Right forelimb (tissue), 1 donor: ENCODE measurements at places on chromosomes 2 and 18.

- DNase-seq = no peak
Observed at GRCh38 chr2:76478266-76479035, 767.7 kb upstream of the GCFC2 start.

- no peak for DNase-seq
Observed at GRCh38 chr2:29057006-29057405, 17.3 kb downstream of the PCARE start.

- DNase-seq = no peak
Observed at GRCh38 chr2:112602917-112603316, 18.5 kb downstream of the CHCHD5 start.

DNA sequence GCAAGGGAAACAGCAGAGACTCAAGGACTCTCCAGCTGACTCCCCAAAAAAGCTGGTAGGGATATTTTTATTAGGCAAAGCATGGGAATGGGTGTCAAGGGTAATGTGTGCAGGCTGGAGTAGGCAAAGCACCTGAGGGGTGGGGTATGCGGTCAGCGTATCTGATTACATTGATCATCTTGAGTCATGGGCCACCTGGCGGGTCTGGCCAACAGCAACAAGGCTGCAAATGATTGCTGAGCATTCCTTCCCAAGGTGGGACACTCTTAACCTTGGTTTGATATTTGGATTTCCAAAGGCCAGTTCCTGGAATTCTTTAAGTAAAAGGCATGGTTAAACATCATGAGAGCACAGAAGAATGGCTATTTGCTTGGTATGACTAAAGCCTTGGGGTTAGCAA, 32.6 kb upstream of the CCBE1 start:
- DNase-seq = no peak

DNA sequence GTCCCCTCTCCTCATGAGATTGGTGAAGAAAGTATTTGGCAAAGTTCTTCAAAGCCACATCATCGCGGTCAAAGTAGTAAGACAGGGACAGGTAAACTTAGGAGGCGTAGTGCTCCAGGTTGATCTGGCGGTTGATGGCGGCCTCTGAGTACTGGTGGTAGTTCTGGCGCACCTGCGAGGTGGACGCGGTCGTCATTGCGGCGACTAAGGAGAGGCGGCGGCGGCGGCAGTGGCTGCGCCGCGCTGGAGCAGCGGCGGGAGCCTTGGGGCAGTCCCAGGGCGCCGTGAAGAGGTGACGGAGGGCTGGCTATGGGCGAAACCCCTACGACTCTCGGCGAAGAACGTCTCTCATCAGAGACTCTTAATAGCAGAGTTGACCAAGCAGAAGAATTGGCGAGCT, 107.2 kb upstream of the UBE2E3 start:
- no peak for DNase-seq

GRCh38 chr2:192885569-192886160, 690.9 kb upstream of the TMEFF2 start:
- DNase-seq = no peak

DNA sequence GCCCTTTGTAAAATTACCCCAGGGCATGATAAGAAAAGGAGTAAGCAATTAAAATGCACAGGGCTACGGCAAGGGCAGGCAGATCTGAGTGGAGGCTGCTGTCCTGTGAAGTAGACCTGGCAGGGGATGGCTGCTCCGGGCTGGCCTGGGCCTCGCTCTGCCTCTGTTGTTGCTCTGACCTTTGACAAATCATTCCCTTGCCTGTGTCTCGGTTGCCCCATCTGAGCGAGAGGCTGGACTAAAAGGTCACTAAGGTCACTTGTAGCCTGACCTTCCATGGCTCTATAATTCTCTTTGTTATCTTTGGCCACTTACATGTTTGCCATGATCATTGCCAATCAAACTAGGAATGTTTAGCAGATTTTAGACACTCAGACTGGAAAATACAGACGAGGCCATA, 118.1 kb downstream of the KLHL29 start:
- no peak for DNase-seq

DNA sequence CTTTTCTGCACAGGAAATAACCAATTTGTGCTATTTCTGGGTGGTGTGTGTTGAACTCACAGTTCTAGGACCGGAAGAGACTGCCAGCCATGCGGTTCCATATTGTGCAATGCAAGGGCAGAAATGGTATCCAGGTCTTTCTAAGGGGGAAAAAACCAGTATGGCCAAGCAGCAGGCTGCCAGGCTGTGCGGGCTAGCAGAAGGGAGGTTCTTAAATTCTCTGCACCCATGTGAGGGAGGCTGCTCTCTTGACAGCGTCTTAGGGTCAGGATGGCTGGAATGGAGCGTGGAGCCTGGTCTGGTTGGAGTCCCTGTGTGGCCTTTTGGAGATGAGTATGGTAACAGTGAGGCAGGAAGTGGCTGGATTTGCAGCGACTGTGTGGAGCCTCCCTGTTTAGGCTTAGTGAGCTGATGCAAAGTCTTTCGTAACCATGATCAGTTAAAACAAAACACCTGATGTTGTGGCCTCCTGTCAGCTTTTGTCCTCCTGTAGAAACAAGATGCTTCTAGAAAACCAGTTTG, 52.6 kb downstream of the NCK2 start:
- DNase-seq = no peak

DNA sequence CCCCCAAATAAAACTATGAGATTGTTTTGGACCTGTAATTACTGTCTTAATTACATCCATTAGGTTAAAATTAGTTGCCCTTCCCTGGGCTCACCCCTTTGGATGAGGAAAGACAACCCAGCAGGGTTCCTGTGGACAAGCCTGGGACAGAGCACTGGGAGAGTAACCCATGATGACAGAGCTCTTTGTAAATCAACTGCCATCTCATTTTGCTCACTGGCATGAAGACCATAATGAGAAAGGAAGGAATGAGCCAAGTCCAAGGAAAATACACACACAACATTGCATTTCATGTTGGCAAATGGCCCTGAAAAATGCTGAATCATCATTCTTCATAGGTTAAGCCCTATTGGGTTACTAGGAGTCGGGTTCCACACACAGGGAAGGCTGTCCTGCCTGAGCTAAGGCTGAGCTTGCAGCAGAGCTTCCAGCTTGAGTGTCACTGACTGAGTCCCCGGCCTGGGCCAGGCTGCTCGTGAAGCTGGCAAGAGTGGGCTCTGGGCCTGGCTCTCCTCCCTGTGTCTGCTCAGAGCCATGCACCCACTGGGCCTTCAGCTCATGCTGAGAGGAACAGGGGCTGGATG, 94.1 kb upstream of the ACAA2 start:
- peak; percentile 34 for DNase-seq

DNA sequence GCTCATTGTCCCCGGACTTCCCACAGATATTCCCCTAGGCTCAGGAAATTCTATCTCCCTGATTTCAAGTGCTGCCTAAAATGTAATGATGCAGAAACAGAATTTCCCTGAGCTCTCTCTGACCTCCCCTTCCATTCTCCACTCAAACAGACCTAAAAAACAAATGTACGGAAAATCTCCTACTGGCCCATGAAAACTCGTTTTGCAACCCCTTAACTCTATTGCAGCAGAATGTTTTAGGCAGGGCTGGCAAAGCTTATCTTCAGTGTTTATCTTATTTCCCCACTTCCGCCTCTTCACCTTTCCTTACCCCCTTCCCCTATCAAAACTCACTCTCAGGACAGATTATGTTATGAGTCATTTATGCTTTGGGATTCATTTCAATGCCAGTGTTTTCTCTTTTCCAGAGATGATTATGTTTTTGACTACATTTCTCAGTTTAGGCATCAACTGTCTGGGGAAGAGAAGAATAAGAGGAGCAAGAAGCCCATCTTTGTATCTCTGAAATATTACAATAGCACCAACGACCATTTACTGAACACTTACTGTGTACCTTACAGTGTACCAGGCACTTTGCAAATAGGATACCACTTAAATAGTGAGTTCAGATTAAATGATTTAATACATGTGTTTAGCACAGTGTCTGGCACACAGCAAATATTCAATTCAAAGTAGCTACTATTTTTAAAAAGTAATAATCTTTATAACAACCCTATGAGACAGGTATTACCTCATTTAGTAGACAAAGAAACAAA, 53.9 kb upstream of the STPG4 start:
- DNase-seq = no peak

- no peak for DNase-seq
Observed at GRCh38 chr18:38312532-38312931, 746.9 kb upstream of the CELF4 start.

- no peak for DNase-seq
Observed at GRCh38 chr2:42933824-42934254, 141.5 kb upstream of the HAAO start.

DNA sequence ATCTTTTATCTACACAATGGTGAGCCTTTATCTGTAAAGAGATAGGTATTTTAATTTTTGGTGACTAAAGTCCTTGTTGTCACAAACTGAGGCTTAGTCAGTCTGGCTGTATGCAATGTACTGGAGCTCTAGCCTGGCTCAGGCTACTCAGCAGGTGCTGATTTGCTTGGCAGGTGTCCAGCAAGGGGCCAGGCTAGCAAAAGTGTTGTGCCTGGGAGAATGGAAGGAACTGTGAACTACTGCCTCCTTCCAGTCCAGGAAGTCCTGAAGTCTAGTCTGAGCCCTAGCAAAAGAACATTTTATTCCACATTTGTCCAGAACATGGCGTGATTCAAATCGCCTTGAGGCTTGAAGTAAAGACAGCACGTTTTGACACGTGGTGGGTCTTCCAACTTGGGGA, 260.5 kb downstream of the CCDC85A start:
- DNase-seq = no peak

DNA sequence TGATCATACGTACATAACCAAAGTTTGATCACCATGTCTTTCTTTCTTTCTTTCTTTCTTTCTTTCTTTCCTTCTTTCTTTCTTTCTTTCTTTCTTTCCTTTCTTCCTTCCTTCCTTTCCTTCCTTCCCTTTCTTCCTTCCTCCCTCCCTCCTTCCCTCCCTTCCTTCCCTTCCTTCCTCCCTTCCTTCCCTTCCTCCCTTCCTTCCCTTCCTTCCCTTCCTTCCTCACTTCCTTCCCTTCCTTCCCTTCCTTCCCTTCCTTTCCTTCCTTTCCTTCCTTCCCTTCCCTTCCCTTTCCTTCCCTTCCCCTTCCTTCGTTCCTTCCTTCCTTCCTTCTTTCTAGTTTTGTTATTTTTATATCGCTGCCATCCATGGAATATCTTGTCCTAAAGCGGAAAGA, 406.7 kb upstream of the DDX18 start:
- no peak for DNase-seq

- DNase-seq = no peak
Observed at GRCh38 chr2:232908695-232909094, 38.6 kb downstream of the SNORC start.

DNA sequence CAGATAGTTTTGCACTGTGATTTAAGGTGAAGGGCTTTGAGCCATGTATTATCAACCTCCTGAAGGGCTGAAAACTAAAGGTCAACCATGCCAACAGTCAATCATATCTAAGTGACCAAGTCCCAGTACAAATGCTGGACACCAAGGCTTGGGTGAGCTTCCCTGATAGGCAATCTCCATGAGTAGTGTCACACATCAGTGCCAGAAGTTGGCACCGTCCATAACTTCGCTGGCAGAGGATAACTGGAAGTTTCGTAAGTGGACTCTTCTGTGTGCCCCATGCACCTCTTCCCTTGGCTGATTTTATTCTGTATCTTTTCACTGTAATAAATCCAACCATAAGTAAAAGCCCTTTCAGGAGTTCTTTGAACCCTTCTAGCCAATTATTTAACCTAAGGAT, 13.2 kb downstream of the REV1 start:
- DNase-seq = no peak

DNA sequence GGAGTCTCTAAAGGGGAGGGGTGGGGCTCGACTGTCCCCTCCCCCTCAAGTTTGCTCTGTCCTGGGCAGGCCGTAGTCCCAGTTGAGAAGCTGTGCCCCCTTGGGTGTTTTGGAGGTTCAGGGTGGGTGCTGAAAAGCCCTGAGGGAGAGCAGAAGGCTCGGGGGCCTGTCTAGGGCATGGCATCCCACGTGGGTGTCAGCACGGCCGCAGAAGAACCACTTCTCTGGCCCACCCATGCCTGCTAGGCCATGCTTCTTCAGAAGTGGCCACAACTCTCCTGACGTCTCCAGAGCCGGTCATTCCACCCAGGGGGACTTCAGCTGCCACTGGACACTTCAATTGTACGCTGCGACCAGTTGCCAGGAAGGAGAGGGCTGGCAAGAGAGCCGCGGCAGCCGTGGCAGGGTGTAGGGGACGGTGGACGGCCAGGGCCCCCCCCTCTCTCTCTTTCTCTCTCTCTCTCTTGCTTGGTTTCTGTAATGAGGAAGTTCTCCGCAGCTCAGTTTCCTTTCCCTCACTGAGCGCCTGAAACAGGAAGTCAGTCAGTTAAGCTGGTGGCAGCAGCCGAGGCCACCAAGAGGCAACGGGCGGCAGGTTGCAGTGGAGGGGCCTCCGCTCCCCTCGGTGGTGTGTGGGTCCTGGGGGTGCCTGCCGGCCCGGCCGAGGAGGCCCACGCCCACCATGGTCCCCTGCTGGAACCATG, at the start of gene INPP5D:
TSS of gene INPP5D (plus strand) at position 546 of the 704 bp plus-strand sequence. CDS start at position 683, 137 bp downstream.
- no peak for DNase-seq

DNA sequence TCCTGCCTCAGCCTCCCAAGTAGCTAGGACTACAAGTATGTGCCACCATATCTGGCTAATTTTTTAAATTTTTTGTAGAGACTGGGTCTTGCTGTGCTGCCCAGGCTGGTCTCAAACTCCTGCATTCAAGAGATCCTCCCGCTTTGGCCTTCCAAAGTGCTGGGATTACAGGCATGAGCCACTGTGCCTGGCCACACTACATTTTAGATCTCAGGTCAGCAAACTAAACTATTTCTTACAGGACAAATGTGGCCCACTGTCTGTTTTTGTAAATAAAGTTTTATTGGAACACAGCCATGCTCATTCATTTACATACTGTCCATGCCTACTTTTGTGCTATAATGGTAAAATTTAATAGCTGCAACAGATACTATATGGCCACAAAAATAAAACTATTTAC, 17.8 kb downstream of the INO80D start:
- DNase-seq = no peak

- no peak for DNase-seq
Observed at GRCh38 chr18:30387401-30387800, 655.1 kb downstream of the DSC3 start.

- no peak for DNase-seq
Observed at GRCh38 chr2:195536906-195537305, 120.1 kb upstream of the SLC39A10 start.

- no peak for DNase-seq
Observed at GRCh38 chr2:226399006-226399405, 400.6 kb downstream of the IRS1 start.

DNA sequence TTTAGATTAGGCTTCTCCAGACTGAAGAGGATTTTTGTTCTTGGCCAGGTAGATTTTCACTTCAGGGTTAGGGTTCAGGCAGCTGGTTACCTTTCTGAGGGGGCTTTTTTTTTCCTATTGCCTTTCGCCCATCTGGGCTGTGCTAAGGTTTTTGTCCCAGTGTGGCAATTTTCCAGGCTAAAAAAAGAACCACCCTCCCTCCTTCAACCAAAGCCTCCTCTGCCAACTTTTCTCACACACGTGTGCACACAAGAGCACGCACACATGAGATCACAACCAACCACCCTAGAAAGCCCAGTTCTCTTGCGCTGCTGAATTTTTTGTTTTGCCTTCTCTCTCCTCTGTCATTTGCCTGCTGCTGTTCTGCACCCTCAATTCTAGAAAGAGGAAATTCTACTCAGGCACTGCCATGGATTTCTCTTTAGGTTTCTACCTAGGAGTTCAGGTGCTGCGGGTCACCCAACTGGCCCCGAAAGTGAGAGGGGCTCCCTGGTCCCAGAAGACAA, 8.5 kb upstream of the CXCR4 start:
- no peak for DNase-seq
